ENCODE measurements at places on chromosomes 6 and 20. TPM values are rescaled to one million over a fixed set of nuclear protein-coding genes. Genes with fewer than 3 reads are reported as not detected.

The SMPDL3A gene
- total RNA-seq: 7.5 TPM

The BTN2A1 gene
- 12.2 TPM for total RNA-seq

The NRSN1 gene
- total RNA-seq: not detected

The PLAGL1 gene
- total RNA-seq: 25.6 TPM

The OXT gene
- not detected for total RNA-seq

The C2 gene
- not detected for total RNA-seq

The PTPRK gene
- total RNA-seq: 72.5 TPM

DNA sequence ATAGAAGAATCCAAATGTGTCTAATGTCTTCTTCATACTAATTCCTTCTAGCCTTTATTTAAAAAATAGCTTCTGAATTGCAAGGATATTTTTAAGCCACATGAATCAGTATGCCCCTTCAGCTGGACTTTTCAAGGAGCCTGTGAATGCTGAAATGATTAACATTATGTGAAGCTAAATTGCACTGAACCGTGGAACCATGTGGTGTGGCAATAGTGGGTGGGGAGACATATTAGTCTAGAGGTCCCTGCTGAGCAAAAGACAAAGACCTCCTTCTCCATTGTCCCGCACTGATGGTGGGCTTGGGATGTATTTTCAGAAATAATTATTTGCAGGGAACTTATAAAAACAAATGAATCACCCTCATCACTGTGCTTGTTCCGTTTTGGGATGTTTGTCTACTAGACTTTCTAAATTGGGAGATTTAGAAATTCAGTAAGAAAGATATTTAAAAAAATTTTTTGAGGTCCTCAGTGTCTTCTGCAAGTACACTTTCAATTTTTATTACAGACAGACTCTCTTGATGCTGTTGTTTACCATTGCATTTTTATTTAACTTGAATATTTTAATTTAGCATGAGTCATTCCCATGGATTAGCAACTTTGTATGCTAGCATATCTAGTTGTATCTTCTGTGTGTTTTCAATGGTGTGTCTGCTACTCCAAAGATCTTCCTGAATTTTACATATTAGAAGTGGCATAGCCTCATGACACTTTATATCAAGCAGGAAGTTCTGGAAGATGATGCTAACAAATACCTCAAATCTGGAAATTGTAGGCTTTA is 238.1 kb downstream of the LAMA2 start:
- no peak for DNase-seq

- DNase-seq: no peak
Measured at GRCh38 chr6:167089243-167090142, 33.4 kb upstream of the CCR6 start.

GRCh38 chr6:29749308-29749662 is 26.1 kb downstream of the HLA-F start:
- no peak for DNase-seq

- no peak for DNase-seq
Measured at GRCh38 chr20:50056408-50056926, 56.5 kb downstream of the UBE2V1 start.

DNA sequence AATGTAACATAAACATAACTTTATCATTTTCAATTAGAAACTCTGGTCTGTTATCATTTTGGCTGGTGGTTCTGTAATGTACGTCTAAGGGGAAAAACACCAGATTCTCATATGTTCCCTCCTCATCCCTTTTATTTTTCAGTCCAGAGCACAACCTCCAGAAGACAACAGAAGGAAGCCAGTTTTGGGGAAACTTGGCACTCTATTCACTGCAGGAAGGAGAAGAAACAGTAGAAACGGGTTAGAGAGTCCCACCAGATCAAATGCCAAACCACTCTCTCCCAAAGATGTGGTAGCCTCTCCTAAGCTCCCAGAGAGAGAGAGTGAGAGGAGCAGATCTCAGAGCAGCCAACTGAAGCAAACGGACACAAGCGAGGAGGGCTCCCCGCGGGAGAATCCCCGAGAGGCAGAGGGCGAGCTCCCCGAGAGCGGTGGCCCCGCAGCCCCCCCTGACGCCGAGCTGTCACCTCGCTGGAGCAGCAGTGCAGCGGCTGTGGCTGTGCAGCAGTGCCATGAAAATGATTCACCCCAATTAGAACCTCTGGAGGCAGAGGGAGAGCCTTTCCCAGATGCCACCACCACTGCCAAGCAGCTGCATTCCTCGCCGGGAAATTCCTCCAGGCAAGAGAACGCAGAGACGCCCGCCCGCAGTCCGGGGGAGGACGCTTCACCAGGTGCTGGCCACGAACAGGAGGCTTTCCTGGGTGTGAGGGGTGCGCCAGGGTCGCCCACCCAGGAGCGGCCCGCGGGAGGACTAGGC is 117.8 kb downstream of the RTN4IP1 start:
- DNase-seq: no peak

DNA sequence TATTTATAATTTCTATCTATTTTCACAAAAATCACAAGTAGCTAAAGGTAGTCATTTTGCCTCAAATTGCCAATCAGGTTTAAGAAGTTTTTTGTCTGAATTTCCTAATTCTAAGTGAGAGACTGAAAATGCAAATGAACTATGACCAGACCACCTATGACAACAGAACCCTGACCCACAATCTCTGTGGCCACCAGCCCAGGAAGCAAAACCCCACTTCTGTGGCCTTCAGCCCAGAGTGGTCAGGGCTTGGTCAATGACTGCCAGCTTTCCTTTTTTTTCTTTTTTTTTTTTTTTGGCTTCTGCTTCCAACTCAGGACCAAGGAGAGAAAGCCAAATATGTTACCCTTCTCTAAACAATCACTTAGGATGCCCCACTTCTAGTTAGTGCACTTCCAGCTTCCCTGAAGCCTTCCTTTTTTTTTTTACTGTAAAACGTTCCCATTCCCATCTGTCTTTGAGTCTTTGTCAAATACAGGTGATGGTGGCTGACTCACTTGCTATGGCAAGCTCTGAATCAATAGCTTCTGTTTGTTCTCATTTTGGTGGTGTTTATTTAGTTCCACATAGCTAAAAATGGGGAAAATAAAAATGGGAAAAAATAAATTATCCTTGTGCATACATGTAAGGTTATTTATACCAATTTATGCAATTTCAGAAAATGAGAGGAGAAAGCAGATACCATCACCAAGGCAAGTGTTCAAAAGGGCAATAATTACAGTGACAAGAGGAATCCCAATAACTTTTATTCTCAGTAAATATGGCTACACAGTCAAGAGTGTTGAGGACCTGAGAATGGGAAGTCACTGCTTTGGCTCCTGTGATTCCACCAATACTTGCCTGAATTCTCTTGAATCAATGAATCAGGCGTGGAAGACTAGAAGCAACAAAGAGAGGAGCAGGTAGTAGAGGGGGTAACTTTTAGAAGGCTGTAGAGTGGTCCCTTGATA is 170.3 kb upstream of the PDE7B start:
- DNase-seq: no peak

- no peak for DNase-seq
Measured at GRCh38 chr6:98037571-98037970, 754.6 kb upstream of the MMS22L start.

GRCh38 chr6:109166673-109167072 is 71.4 kb downstream of the CEP57L1 start:
- no peak for DNase-seq

DNA sequence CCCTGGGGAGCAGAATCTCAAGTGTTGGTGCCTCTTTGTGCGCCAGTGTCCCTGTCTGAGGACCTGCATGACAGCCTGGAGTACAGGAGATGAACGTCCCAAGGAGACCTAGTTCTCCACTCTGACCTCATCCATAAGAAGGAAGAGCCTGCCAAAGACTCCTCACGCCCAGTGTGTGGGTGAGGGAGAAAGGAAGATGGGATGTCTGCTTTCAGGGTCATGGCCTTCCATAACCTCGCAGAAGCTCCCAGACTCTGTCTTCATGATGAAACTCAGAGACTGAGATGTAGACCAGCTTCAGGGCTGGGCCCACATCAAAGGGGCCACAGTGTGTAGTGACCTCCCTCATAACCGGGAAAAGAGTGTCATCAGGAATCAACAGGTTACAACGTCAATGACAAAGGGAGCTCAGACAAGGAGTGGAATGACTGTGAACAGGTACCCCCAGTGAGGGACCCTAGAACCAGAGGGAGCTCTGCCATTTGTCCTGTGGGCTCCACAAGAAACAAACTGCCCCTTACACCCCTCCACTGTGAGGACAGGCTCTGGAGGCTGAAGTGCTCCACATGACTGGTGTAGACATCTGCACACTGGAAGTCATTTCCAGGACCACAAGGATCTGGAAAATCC is 8.1 kb downstream of the HLA-DQB1 start:
- DNase-seq: no peak

All from glomerular endothelial cell (primary cell).